ENCODE measurements at places on chromosomes 5 and 9. TPM values are rescaled to one million over a fixed set of nuclear protein-coding genes. Genes with fewer than 3 reads are reported as not detected.
A peak's percentile ranks its signal among the peaks of the same experiment; 100 is the strongest.

- DNase-seq, result peak; percentile 96
Measured at GRCh38 chr9:129495620-129496472, 125.1 kb downstream of the C9orf50 start.

- no peak for DNase-seq
Measured at GRCh38 chr9:116868201-116868600, 181.1 kb downstream of the TRIM32 start.

DNA sequence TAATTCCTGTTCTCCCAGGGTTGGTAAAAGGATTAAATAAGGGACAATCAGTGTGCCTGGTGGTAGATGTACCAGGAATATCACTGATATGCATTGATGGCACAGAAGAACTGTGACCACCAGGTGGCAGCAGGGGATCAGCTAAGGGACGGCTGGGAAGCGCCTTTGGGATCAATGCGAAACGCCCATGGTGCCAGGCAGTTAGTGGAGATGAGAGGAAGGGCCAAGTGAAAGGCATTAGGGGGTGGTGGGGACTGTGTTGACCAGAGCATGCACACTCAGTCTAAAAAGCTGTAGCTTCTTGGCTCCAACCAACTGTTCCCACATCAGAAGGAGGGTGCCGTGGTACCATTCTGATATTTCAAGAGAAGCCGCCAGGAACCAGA lies 55.6 kb downstream of the ARHGEF37 start:
- peak; percentile 86 for DNase-seq

GRCh38 chr5:107982703-107983425 lies 312.1 kb upstream of the EFNA5 start:
- DNase-seq, result no peak

- no peak for DNase-seq
Measured at GRCh38 chr5:32145378-32145777, 28.7 kb downstream of the GOLPH3 start.

The HMGCR gene
- polyA plus RNA-seq, result 23.0 TPM

The WDR31 gene
- polyA plus RNA-seq, result 7.2 TPM
